ENCODE measurements at places on chromosomes 7 and 10.

DNA sequence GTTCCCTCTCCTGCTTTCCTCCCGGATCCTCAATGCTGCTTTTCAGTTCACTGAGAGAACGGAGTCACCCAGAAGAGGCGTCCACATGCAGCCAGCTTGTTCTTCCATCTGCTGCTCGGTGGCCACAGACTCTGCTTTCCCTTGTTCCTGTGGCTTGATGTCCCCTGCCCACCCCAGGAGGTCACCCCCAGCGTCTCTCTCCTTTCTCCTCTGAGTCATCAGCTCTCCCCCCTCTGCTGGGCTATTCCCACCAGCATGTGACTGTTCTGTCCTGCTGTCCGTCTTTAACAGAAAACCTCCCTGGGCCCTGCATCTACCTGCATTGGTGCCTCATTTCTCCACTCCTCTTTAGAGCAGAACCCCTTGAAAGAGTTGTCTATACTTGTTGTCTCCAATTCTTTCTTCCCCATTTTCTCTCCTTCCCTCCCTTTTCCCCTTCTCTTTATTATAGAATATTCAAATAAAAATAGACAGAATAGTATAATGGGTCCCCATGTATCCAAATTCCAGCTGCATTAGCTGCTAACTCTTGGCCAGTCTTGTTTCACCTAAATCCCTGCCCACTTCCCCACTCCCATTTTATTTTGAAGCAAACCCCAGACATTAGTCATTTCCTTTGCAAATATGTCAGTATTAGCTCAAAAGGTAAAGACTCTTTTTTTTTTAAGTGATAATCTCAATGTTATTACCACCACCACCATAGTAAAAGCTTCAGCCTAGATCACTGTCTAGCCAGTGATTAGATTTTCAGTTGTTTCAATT is 4.1 kb downstream of the ZNF282 start:
- ATAC-seq = no peak

DNA sequence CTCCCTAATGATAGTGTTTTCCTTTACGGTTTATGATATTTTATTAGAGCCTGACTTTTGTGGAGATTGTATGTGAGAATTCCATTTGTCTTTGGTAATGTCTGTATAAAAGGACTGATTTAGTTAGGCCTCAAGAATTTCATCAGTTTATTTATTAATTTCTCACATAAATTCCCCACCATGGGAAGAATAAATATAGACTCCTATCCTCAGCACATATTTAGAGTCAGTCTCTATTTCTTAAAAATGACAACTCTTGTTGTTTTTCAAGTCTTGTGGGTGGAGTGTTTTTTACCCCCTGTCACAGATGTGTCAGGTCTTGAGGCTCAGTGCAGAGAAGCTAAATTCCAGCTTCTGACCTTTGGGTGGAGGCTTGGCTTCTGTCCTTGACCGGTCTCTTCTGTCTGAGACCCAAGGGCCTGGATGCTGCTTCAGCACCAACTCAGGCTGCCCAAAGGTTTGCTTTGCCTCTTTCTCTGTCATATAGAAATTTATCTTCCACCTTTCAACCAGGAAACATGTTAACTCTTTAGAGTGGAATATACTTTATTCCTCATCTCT is 117.3 kb upstream of the INHBA start:
- no peak for ATAC-seq

- no peak for ATAC-seq
These were observed 198.6 kb downstream of the TRIL start for GRCh38 chr7:28759475-28759971.

- no peak for ATAC-seq
These were observed 30.2 kb upstream of the ABI1 start for GRCh38 chr10:26890956-26891355.

DNA sequence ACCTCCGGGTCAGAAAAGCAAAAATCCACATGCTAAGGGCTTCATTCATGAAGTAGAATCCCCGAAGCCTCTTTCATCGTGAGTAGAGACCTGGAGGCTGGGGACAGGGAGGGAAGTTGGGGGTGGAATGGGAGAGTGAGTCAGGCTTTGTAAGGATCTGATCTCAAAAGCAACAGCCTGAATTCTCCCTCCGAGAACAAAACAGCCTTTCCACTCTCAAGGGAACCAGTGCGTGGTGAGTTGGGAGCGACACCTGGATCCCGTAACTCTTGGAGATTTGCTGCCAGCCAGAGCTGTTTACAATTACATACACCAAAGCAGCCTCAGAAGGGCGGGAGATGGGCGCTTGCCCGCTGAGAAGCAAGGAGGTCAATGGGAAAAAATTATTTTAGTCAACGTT is 10.8 kb downstream of the AFAP1L2 start:
- no peak for ATAC-seq

GRCh38 chr10:122047560-122047959 is 58.6 kb downstream of the TACC2 start:
- no peak for ATAC-seq

- no peak for ATAC-seq
These were observed 764.9 kb downstream of the GRM8 start for GRCh38 chr7:126487728-126488442.

GRCh38 chr10:113240736-113241135 is 290.7 kb downstream of the TCF7L2 start:
- ATAC-seq = no peak

DNA sequence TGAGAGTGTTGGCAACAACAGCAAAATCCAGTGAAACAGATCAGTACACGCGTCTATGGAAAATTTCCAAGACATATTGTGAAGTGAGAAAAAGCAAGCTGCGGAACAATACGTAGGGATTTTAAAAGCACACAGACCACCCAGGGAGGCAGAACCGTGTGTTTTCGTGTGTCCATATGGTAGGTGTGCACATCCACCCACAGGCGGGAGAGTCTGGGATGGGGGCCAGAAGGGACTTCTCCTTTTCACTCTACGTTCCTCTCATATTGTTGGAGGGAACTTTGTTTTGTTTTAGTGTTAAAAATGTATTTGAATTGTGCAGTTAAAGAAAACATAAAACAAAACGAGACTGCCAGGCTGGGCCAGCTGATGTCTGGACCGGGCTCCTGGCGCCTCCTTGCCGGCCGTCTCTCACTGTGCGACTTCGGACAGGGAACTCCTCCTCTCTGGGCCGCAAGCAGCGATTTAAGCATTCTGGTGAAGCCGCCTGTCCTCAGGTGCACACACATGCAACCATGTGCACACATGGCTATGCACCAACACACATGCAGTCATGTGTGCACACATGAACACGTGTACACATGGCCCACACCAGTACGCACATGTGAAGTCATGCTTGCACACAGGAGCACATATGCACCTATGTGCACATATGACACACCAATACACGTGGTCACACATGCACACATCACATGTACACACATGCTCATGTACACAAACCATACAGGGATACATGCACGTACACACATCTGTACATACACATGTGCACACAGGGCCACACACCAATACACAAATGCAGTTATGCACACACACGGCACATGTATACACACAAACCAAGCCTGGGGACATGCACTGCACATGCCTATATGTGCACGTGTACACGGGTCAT is 141.1 kb downstream of the ELFN1 start:
- no peak for ATAC-seq

- ATAC-seq = no peak
These were observed 365.6 kb upstream of the MGMT start for GRCh38 chr10:129101232-129101980.
